ENCODE measurements at places on chromosomes 3 and 15.

- no peak for DNase-seq
These were observed 23.1 kb downstream of the RAB27A start for GRCh38 chr15:55266547-55266946.

- DNase-seq: no peak
These were observed 193.3 kb upstream of the ZNF717 start for GRCh38 chr3:75978686-75979085.

DNA sequence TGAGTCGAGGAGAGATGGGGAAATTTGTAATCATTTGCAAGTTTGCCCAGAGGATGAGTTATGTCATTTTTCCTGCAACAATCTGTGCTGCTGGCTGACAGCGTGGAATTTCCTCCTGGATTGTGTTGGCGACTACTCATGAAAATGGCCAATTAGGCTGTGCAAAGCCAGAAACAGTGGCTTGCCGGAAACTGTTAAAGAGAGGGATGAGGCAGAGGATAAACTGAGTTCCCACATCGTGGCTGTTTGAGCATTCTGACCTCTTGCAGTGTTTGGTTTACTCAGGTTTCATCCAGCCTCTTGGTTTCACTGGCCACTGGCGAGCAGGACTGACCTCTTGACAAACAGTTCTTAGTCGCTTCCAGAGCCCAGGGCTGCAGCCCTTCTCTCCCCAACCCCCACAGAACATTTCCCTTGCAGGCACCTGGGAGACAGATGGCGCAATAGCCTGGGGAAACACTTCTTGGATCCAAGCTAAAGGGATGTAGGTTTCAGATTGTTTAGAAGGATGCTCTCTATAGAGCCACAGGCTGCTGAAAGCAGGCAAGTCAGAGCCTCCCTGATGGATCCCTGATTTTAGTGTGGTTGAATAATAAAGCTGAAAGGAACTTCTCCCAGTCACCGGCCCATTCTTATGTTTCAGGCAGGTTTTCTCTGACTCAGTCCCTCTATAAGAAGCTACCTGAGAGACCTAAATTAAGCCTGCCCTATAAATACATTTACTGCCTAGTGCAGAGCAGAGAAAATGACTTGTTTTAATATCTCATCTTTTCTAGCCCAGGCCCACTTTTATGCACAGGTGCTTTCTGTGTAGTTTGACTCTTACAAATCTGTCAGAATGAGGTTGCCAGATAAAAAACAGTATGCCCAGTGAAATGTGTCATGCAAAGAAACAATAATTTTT lies 92.8 kb upstream of the UBE2E1 start:
- no peak for DNase-seq

GRCh38 chr3:61454801-61455200 lies 106.6 kb upstream of the PTPRG start:
- no peak for DNase-seq

DNA sequence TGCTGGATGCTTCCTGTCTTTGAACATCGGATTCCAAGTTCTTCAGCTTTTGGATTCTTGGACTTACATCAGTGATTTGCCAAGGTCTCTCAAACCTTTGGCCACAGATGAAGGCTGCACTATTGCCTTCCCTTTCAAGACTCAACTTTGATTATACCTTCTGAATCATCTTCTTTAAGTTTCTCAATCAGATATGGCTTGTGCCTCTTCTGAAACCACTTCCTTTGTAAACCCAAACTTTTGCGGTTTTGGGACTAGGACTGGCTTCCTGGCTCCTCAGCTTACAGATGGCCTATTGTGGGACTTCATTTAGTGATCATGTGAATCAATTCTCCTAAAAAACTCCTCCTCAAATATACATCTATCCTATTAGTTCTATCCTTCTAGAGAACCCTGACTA lies 47.1 kb upstream of the CADPS start:
- DNase-seq: no peak

GRCh38 chr3:163132111-163132510 lies 1635.5 kb downstream of the OTOL1 start:
- DNase-seq: no peak

DNA sequence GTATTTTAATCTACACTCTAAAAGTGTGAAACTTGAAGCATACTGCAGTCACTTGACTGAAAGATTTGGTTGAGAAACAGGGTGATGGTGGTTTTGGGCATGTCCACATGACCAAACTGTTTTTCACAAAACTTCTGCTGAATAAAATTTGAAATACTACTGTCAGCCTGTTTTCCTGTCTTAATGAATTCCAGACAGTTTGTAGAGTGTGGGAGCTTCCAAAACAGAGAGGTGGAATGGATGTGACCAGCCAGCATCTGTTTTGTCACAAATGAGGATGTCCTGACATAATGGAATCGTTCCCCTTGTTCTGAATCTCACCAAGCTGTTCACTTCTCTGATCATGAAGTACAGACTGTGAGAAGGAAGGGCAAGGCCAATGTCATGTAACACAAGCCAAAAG lies 11.8 kb downstream of the MITF start:
- no peak for DNase-seq

- DNase-seq: no peak
These were observed 48.7 kb upstream of the WDR72 start for GRCh38 chr15:53808058-53808706.

- no peak for DNase-seq
These were observed 8.5 kb downstream of the ISL2 start for GRCh38 chr15:76344893-76345582.

DNA sequence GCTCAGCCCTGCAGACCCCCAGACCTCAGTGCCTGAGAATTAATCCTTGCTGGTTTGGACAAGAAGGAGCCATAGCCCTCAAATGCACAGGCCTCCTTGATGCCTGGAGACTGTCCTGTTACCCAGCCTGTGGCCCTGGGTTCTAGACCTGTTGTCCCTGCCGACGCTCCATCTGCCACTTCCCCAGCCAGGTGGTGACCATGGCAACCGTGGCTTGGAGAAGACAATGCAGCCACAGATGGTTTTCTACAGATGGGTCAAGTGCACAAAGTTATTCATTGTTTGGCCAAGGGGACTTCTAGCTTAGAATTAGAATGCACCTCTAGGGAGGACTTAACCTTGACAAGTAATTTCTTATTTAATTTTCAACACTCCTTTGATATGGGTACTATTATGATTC lies 297.1 kb downstream of the UACA start:
- DNase-seq: no peak
